GOT3 (cell line): ENCODE measurements at places on chromosomes 1 and 21.

DNA sequence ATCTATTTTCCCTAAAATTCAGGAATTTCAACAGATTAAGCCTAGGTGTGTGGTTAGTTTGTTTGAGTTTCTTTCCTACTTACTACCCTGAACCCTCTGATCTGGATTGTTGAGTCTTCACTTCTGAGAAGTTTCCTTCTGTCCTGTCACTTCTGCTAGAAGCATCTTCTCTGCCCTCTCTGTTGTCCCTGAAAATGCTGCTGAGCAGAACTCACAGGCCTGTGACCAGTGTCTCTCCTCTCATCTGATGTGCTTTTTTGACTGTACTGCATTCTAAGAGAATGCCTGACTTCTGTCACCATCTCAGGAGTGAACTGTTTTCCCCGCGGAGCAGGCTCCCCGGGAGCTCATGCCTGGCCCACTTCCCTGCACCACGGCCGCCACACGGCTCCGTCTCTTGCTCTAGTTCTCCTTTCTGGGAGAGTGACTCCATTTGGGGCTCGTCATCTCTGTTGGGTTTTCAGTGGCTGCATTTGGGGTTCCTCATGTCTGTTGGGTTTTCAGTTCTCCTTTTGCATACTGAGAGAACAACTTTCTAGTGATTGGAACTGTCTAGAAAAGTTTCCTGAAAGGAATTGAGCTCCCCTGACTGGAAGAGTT is 77.9 kb downstream of the POFUT2 start:
- DNase-seq, result no peak

DNA sequence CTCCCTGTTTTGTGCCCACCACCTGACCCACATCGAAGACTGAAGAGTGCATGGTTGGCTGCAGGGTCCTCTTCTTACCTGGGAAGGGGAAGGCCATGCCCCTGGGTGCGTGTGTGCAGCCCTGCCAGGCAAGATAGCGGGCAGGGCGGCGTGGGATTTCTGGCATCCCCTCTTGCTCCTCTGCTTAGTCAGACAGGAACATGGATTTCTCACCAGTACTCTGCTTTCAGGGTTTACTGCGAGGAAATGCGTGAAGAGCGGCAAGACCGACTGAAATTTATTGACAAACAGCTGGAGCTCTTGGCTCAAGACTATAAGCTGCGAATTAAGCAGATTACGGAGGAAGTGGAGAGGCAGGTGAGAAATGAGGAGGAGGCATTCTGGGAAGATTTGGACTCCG is 15.5 kb upstream of the MIIP start:
- no peak for DNase-seq

DNA sequence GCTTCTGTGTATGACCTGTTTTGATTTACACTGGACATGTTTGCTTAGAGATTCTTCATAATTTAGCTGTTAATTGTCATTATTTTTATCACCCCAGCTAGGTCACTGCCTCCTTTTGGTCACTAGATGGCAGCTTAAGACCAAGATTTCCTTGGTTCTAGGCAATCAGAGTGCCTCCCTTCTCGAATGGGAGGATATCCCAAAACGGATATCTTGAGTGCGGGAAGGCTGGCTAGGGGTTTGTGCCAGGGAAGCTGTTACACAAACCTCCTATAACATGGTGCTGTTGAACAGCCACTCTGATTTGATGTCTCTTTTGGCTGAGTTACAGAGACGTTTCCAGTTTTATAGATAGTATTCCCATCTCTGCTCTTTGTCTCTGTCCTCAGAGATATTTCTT is 283.5 kb downstream of the S1PR1 start:
- DNase-seq, result no peak

DNA sequence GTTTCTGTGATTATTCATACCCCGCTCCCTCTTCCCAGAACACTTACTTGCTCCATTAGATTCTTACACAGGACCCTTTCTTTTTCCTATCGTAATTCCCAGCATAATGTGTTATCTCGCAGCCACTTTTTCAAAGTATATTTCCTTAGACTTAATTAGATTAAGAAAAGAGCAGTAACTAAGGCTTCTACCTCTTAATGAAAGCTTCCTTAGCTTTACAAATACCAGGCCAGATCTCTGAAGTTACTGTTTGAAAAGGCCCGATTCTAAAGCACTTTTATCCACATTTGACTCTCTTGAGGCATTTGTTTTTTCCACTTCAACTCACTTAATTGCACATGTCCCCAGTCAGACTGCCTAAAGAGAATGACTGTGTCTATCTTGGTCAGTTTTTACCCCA is 1264.3 kb upstream of the ADGRL2 start:
- no peak for DNase-seq

DNA sequence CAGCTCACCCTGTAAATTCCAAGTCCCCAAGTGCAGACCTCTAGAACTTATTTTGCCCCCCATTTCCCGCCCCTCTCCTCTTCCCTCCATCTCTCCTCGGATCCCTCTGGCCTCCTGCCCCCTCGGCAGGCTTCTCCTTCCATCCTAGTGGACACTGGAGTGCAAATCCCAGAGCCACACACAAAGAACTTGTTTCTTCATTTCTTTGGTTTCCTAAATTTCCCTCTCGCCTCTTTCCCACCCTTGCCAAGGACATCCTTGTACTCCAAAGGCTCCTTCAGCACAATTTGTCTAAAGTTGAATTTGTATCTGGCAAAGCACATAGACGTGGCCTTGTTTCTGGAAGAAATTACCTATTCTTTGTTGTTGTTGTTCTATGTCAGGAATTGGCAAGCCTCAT is 17.5 kb downstream of the UMODL1 start:
- no peak for DNase-seq

GRCh38 chr1:53294567-53294966 is 33.3 kb downstream of the LRP8 start:
- DNase-seq, result no peak

- no peak for DNase-seq
Observed at GRCh38 chr1:206893380-206893779, 3.9 kb upstream of the IL24 start.

DNA sequence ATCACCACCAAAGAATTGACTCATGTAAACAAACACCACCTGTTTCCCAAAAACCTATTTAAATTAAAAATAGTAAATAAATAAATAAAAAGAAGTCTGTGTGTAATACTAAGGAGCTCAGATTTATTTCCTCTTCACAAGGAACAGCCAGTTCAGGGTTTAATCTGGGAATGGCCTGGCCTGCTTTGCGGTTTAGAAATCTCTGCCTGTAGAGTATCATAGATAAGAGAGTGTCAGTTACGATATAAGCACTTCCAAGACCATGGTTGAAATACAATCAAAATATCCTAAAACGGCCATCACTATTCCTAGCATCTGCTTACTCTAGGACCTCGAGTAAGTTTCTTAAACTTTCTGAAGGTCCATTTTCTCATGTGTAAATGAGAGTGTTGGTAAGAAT is 274.4 kb downstream of the PLPP3 start:
- no peak for DNase-seq

- DNase-seq, result no peak
Observed at GRCh38 chr1:18313523-18313922, 167.2 kb upstream of the KLHDC7A start.
